Kidney epithelial cell (primary cell): ENCODE measurements at places on chromosomes 12 and 14.

GRCh38 chr12:30144777-30145683 lies 361.3 kb upstream of the TMTC1 start:
- DNase-seq: no peak

GRCh38 chr12:7075939-7076338 lies 15.4 kb downstream of the C1S start:
- DNase-seq: no peak

GRCh38 chr14:33836203-33836899 lies 114.5 kb downstream of the EGLN3 start:
- DNase-seq: no peak

DNA sequence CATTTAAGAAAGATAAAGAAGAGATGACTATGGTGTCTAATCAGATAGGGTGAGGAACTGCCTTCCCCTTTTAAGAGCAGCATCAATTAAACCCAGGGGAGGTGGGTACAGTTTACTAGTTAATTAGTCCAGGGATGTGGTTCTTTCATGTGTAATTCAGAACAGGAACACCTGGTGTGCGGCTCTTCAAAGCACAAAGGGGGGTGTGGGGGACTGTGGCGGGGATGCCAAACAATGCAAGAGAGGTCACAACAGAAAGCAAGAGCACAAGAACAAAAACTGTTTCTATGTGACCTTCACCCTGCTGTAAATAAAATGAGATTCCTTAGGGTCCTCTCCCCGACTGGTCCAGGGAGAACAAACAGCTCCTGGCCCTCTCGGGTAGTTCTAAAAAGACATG lies 183.9 kb upstream of the SOX5 start:
- no peak for DNase-seq

GRCh38 chr14:53458368-53458814 lies 305.3 kb upstream of the DDHD1 start:
- DNase-seq: peak; percentile 5

- no peak for DNase-seq
These were observed 57.9 kb upstream of the ERGIC2 start for GRCh38 chr12:29438752-29439408.

DNA sequence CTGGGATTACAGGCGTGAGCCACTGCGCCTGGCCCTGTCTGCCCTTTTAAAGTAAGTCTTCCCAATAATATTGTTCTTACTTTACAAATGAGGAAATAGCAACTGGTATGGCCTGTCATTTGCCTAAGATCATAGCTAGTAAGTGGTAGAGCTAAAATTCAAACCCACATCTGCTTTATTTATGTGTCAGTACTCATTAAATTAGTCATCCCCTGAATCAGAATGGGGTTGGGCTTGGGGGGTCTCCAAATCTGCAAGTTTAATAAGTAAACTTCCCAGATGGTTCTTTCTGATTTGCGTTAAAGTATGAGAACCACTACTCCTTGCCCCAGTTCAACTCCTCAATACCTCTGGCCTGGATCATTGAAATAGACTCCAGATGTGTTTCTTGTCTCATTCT lies 96.2 kb downstream of the FAR2 start:
- DNase-seq: no peak

DNA sequence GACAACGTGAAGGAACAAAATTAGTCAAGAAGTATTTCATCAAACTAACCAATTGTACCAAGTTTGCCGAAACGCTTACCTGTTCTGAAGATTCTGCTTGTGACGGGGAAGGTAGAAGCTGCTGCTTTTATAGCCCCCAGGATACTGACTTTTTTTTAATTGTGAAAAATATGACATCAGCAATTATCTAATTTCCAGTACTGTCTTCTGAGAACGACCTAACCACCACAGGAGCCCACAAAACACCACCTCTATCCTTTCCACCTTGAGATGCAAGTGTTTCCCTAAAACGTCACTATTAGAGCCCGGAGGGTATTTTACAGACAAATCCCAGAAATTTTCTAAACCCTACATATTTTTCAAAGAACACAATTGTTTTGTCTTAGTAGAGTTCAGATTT lies at the start of gene IL22:
Gene IL22, minus strand, starts transcription at position 101 of the 400 bp plus-strand sequence. CDS start 156 bp downstream, outside the sequence.
- DNase-seq: no peak

- no peak for DNase-seq
These were observed 2.3 kb downstream of the HDAC7 start for GRCh38 chr12:47817272-47818006.

DNA sequence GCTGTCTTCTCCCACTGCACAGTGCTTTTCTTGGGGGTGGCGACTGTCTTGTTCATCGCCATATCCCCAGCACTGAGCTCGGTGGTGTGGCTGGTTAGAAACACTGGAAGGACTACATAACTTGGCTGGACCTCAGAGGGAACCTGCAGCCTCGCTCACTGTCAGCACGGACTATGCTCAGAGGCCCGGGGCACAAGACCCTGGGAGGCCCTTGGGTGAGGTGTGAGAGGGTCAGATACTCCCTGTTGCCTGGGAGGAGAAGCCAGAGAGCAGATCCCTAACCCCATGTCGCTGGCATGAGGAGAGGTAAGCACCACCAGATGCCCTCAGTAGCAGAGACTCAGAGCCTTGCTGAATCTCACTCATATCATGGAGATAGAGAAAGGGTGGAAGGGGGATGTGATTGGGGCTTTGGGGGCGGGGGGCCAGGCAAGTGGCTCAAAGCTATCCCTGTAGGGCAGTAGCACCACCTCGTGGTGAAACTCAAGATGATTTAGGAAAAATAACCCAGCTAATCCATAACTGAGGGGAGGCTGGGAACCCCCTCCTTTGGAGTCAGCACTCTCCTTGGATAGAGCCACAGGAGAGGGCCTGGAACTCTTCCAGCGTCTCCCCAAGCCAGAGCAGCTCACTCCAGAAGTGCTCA lies 18.7 kb upstream of the HDAC7 start:
- DNase-seq: no peak

DNA sequence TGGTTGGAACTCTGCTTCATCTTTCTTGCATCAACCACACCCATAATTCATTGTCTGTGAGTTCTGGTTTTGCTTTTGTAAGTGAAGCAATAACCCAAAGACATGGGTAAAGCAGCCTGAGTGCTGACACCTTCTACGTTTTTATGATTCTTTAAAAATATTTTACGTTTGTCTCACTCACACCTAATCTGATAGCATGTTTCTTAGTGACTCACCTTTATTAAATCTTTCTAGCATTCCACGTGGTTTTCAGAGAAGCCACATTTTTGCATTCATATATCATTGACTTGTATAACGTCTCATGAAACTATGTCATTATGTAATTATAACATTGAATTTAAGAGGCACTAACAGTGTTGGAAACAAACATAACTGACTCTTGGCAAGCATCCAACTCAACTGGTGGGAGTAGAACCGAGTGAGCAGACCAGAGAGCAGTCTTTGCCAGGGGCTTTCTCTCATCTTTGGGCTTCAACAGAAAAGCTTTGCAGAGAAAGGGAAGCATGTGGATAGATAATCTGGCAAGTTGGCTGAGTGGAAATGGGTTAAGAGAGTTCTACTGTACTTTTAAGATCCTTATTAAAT lies 118.8 kb downstream of the TPH2 start:
- no peak for DNase-seq

- DNase-seq: no peak
These were observed 227.7 kb upstream of the DDHD1 start for GRCh38 chr14:53380867-53381225.

DNA sequence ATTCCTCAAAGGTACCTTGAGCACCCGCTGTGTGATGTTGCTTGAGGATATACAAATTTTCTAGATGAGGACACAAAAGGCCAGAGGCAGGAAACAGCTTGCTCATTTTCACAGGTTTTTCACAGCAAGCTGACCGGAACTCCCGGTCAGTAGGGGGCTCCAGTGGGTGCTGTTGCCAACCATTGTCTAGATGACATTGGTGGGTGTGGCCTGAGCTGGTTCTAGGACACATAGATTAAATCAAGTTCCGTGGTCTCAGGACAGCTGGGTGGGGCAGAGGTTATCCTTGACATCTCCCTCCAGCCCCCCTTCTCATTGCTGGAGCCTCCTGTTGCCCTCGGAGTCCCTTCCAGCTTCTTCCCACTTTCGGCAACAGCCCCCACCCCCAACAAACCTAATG lies 153.6 kb upstream of the FKBP4 start:
- DNase-seq: no peak

GRCh38 chr12:41932470-41932991 lies 212.1 kb downstream of the GXYLT1 start:
- no peak for DNase-seq

DNA sequence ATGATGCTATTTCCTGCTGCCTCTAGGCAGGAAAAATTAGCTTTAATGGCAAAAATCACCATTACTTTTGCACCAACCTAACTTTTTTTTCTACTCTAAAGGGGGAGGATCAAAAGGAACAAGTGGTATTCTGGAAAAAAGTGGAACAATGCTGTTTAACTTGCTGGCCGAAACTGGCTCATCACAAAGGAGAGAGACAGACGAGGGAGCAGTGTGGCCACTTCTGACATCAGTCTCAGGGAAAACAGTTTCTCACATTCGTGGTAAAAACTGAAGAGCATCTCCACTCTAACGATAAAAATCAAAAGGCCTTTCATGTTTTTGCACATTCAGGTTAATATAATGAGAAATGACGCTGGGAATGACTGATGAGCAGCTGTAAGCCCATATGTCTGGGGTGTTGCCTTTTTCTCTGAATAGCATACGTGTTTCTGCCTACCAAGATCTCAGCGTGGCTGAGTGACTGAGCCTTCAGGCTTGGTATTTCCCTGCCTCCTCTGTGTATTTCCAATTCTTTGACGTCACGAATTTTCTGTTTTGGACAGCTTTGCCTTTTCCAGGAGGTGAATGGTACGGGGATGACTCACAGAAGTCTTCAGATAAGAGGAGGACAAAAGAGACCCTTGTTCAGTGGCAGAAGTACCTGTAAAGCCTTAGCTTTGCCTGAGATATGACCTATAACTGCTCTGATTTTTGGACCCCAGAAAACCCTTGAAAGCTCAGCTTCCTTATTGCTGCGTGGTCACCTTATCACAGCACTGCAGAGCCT lies 358.8 kb downstream of the GLT1D1 start:
- no peak for DNase-seq
